ENCODE measurements at places on chromosomes 12 and 14.

- peak; percentile 63 for DNase-seq
Observed at GRCh38 chr14:54566410-54567223, at the start of gene SAMD4A. SAMD4A (plus strand) TSS chr14:54567128; CDS start chr14:54567917, 789 bp downstream.

- no peak for DNase-seq
Observed at GRCh38 chr14:101207897-101208296, 304.4 kb upstream of the RTL1 start.

DNA sequence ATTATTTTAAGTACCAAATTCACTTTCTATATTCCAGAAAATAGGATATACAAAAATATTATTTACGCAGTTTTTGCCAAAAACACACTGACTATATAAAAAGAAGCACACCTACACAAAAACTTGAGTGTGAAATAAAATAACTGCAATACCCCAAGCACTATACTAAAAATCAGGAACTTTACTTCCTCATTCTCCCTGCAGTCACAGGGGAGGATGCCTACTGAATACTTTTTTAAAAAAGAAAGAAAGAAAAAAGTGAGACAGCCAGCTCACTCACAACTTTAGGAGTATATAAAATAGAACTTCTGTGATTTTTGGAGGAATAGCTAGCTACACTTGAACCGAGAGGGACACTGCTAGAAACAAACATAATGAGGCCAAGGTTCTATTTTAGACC, 12.2 kb downstream of the RPS6KA5 start:
- no peak for DNase-seq

- no peak for DNase-seq
Observed at GRCh38 chr14:103126873-103127304, 3.6 kb downstream of the TNFAIP2 start.

DNA sequence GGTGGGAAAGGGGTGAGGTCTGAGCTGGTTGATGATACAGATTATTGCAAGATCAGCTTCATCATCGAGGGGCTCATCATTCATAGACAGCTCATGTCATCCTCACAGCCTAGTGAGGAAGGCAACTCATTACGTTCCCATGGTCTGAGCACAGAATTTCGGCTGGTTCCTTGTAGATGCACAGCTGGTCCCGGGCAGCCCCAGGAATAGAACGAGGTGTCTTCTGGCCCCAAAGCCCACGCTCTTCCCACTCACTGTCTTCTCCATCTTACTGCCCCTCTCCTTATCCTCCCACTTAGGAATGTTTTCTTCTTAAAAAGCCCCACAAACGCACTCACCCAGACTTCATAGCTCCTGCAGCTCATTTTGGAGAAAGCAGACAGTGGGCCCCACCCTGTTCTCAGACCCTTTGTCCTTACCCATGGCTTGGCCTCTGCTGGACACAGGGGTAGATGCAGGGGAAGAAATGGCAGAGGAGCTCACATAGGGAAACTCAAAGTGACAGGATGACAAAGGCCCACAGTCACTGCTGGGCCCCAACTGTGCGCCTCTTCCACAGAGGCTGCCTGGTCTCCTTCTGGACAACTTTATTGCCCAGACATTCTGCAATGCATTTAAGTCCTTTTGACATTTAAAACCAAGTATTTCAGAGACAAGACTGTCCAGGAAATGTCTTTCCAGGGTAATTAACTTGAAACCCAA, 162.2 kb downstream of the ADGRD1 start:
- DNase-seq, result no peak

- no peak for DNase-seq
Observed at GRCh38 chr12:58950739-58951100, 30.4 kb upstream of the LRIG3 start.

- no peak for DNase-seq
Observed at GRCh38 chr14:92217936-92218335, 96.2 kb downstream of the CPSF2 start.

- no peak for DNase-seq
Observed at GRCh38 chr12:5631497-5631896, 199.6 kb downstream of the NTF3 start.

- no peak for DNase-seq
Observed at GRCh38 chr14:31300296-31300695, 92.7 kb upstream of the HECTD1 start.

DNA sequence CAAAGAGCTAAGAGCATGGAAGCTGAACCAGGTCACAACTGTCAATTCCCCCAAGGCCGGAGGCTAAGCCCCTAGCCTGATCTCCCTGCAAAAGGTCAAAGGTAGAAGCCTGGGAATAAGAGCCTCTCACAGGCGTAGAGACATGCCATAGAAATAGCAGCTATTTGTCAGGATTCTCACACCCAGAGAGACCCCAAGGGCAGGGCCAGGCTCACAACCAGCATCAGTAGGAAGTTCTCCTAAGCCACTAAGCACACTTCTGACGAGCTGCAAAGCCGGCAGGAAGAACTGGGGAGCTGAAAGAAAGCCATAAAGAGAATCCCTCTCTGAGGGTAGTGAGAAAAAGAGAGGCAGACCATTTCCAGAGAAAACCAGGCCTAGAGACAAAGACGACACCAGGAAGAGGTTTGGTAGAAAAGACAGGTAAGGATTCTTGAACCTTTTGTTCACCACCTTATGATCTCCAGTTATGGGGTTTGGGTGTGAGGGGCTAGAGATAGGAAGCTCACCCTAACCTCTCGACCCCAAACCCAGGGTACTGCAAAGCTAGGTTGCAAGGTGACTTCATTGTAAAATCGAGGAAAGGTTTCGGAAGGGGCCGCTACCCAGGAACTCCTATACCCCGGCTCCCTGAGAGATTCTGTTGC, 1.0 kb downstream of the SMARCC2 start:
- DNase-seq, result no peak

- no peak for DNase-seq
Observed at GRCh38 chr14:103848175-103849077, 1.1 kb upstream of the PPP1R13B start.

GRCh38 chr12:69341328-69341727, 6.9 kb upstream of the LYZ start:
- DNase-seq, result no peak

DNA sequence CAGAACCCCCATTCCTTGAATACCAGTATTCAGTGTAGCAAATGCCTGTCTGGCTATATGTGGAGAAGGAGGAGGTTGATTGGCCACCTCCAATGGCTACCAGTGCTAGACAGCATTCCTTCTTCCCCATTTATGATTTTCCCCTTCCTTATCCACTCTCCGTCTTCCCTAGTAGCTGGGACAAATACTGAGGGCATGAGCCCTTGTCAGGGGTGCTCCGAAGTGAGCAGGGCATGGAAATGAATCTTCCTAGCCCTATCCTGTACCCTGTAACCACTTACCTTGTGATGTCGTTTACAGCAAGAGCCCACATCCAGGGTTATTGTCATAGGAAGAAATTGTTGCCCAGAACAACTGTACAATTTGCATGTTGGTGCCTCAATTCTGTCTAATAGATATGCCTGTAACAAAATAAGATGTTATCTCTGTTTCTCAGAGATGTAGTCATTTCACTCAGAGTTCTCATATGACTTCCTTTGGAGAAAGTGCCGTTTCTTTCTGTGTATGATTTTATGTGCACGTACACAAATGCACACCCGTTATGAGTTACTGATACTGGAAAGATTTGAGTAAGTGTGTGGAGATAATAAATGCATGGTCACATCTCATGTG, 423.7 kb downstream of the EGLN3 start:
- no peak for DNase-seq

- DNase-seq, result no peak
Observed at GRCh38 chr14:55927028-55927427, 191.2 kb upstream of the PELI2 start.

DNA sequence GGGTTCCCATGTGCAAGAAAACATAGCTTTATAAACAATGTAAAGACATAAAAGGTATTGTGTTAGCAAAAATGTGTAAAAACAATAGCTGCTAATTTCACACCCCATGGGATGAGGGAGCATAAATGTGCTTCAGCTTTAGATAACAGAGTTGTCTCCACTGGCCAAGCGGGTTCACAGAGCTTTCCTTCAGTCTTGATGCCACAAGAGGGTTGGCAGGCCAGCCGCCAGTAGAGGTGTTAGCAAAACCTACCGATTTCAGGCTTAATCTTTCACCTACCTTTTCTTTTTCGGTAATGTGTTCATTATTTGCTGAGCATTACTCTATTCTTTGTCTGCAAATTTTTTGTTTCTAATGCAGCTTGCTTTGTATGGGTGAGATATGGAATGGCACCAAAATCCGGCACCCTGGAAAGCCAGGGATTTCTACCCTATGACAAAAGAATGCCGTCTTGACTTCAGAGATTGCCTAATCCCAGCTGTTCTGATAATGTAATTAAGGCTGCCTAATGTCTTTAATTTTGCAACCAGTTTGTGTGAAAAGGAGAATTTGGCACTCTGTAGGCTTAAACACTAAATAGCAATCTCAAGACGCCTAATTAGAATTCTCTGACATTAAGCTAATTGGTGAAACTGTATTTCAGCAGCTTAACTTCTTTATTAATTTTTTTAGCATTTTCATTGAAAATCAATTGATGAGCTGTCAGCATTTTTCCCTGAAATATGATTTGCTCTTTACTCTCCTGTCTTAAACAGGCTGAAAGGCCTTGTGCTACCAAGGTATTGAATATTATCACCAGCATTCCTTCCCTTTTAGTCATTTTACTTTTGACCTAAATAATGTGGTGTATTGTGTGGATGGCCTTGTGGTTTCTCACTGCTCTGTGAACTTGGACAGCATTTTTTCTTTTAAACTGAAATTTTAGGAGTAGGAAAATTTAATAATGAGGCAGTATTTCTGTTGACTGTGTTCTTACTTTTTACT, 60.7 kb downstream of the POLR3B start:
- DNase-seq, result peak; percentile 33

GRCh38 chr14:103699901-103700752, 15.1 kb downstream of the XRCC3 start:
- DNase-seq, result no peak

DNA sequence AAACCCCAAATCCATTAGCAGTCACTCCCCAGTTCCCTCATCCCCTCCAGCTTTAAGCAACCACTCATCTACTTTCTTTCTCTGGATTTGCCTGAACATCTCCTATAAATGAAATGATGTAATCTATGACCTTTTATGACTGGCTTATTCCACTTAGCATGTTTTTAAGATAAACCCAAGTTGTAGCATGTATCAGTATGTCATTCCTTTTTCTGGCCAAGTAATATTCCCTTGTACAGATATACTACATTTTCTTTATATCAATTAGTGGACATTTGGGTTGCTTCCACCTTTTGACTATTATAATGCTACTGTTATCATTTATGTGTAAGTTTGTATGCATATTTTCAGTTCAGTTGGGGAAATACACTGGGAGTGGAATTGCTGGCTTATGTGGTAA, 83.4 kb downstream of the TESC start:
- DNase-seq, result no peak

GRCh38 chr12:104083769-104084475, 19.6 kb downstream of the HCFC2 start:
- no peak for DNase-seq

DNA sequence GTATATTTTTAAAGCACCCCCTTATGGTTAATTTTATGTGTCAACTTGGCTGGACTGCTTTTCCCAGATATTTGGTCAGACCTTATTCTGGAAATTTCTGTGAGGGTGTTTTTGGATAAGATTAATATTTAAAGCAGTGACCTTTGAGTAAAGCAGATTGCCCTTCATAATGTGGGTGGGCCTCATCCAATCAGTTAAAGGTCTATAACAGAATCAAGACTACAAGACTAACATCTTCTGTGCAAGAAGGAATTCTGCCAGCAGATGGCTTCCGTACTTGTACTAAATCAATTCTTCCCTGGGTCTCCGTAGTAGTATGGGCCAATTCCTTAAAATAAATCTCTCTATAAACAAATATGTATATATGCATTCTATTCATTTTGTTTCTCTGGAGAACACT, 257.6 kb downstream of the ETNK1 start:
- DNase-seq, result no peak

DNA sequence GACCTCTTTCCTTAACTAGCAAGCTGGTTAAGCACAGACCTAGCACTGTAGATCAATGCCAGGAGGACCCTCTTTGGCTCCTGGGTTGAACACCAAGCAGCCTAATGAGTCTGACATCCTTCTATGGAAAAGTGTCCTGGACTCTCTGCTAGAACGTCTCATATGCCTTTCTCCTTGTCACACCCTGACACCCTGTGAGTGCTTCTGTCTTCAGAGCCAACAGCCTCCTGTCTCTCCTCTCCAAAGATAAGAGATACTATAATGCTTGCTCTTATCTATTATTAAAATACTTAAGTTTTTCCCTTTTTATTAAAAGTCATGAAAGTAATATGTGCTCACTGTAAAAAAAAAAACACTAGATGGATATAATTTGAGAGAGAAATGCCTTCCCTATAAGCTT, 222.7 kb downstream of the FOXN3 start:
- no peak for DNase-seq

- no peak for DNase-seq
Observed at GRCh38 chr14:76109087-76109880, 42.4 kb upstream of the GPATCH2L start.

DNA sequence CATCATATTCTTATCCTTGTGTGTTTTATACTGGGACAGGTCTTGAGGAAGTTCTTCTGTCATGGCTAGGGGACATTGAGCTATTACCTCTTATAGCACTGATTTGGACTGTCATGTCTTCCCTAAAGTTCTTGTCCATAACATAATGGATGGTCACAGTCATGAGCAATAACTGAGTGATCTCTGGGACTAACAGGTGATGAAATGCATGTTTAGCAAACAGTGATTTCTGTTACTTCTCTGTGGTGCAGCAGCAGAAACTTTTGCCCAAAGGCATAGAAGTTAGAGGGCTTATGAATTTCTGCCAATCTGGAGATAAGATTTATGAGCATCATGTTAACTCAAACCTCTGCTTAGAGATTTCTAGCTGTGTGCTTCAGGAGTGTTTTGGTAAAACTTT, 5.9 kb downstream of the ADIPOR2 start:
- DNase-seq, result no peak

DNA sequence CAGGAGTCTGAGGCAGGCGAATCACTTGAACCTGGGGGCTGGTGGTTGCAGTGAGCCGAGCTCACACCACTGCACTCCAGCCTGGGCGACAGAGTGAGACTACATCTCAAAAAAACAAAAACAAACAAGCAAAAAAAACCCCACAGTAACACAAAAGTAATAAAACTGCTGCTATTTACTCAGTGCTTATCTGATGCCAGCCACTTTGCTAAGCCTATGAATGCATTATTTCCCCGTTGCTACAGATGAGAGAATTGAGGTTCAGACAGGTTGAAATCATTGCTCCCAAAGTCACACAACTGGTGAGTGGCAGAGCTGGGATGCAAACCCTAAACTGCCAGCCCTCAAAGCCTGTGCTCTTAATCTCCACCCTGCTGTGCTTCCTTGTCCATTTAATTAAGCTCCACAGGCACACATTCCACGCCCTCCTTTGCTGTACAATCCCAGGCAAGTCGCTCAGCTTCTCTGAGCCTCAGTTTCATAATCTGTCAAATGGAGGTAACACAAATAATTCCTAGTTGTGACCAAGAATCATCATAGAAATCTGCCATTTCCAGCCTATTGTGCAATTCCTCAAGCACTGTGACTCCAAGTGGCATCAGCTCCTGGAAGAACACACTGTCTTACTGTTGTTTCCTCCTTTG, 5.7 kb upstream of the OAS3 start:
- DNase-seq, result no peak

Measured in pulmonary artery endothelial cell (primary cell).